NCI-H1092 (cell line): ENCODE measurements at places on chromosomes 16 and 17.

- no peak for DNase-seq
Observed at GRCh38 chr16:27129401-27129800, 62.7 kb downstream of the C16orf82 start.

GRCh38 chr17:35683591-35683990 lies 47.8 kb upstream of the RASL10B start:
- no peak for DNase-seq

DNA sequence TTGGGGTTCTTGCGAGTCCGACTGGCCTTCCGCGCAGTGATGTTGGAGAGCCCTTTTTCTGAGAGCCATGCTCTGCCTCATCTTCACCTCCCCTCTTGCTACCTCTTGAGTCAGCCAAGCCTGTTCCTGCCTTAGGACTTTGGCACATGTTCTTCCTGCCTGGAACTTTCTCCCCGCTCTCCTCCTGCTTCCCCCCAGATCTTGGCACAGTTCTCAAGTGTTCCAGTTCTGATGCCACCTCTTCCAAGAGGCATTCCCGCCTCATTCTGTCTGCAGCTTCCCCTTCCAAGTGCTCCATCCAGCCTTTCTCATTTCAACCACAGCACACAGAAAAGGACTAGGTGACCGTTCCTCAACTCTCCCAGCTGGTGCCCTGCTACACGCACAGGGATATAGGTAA lies 7.7 kb downstream of the AKAP1 start:
- no peak for DNase-seq

DNA sequence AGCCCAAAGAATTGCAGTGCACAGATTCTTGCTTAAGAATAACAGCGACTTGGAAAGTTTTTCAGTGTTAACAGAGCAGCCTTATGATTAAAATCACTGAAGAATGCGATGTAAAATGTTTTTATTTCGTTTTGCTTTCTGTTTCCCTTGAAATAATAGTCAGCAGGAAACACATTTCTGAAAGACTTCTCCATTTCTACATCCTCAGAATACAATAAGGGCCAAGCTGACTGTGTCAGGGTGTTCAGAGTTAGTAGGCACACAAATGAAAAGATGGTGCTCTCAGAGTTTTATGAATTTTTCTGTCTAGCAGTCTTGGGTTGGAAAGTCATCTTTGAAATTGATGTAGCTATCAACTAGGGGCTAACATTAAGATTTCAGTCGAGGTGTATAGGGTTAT lies 582.9 kb upstream of the RBFOX1 start:
- DNase-seq: no peak

DNA sequence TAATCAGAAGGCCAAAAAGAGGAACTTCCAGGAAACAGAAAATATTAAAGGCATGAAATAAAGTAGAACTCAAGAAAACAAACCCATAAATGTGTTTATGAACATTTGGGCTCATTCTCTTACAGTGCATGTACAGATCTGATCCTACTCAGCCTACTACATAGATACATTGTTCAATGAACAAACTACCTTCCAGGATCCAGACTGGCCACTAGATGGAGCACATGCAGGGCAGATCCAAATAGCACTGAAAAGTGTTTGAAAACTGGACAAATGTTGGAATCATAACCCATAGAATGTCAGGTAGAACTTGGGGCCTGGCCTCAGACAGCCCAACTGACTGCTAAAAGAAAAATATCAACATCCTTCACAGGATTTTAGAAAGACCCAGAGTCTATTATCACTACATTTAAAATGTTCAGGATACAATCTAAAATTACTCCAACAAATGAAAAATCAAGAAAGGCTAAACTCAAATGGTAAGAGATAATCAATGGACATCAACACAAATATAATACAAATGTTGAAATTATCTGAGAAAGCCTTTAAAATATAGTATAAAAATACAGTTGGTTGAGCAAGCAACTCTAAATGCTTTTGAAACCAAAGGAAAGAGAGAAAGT lies 122.4 kb upstream of the NUDT7 start:
- peak; percentile 13 for DNase-seq

DNA sequence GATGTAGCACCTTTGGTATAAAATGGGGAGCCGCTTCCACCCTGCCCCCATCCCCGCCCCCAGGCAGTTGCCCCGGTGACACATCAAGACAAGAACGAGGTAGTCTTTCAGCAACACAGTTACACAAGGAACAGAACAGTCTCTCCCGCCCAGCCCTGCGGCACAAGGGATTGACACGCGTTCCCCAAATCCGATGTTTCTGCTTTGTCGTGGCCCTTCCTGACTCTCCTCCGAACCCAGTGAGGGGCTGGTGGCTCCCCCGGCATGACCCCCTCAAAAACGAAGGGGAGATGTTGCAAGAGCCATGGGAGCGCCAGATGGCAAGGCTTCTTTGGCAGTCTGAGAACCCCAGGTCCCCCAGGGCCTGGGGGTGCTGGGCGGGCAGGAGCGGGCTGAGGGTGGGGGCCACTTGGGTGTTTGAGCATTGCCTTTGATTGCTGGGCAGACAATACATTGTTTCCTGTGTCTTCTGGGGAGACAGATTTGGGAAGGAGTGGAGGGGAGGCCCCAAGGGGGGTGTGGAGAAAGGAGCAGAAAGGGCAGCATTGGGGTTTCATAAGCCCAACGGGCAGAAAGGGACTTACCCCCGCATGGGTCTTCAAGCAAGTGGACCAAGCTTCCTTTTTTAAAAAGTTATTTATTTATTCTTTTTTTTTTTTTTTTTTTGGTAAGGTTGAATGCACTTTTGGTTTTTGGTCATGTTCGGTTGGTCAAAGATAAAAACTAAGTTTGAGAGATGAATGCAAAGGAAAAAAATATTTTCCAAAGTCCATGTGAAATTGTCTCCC lies 16.6 kb downstream of the COL1A1 start:
- DNase-seq: no peak

DNA sequence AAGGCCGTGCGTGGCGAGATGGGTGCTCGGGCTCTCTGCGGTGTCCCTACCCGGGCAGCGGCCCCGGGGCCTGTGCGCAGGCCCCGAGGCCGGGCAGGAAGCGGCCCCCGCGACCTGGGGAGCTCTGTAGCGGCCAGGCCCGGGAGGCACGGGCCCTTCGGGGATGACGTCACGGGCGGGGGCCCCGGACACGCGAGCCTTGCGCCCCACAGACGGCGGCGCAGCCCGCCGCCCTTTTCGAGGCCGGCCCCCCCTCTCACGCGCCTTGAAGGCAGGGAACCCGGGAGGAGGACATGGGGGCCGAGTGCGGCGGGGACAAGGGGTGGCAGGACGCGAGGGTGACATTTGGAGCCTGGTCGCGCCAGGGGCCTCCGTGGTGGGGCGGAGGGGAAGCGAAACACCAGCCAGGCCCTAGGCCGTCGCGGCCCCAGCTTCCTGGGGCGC lies 1.1 kb downstream of the RAI1 start:
- no peak for DNase-seq

DNA sequence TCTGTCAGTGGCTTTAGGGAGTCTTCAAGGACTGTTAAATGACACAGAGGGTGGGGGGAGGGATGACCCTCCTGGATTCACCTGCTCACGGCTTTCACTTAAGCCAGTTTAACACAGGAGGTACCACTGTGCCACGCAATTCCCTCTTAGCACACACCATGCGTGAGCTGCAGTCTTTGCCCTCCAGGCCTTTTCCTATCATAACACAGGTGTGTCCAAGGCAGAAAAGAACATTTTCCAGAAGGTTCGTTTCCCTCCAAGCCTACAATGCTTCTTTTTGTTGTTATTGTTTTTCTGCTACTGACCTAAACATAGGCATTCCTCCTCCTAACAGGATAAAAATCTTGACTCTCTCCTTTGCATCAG lies 1.1 kb downstream of the ZFHX3 start:
- DNase-seq: no peak

- no peak for DNase-seq
Observed at GRCh38 chr17:19262650-19263631, 25.8 kb downstream of the EPN2 start.

GRCh38 chr17:57294629-57295501 lies 38.5 kb downstream of the MSI2 start:
- DNase-seq: peak; percentile 89

DNA sequence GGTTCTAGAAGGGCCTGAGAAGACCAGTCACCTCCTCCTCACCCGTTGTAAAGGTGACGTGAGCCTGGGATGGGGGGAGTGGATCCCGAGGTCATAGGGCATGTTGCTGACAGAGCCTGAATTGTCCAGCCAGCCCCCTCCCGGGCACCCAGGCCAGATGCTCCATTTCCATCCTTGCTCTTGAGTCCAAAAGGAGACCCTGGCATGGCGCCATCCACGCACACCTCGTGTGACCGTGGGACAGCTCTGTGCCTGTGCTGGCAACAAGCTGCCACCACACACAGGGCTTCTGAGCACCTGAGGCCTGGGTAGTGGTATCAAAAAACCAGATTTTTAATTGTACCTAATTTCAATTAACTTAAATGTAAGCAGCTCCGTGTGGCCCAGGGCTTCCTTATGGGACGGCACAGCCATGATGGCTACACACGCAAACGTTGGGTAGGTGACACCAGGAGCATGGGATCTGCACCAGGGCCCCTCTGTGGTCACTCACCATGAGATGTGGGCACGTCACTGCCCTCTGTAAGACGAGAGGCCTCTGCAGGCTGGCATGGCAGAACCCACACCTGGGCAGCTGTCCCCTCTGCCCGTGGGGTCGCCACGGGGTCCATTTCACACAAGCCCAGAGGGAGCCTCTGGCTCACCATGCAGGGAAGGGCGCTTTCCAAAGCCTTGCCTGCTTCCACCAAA lies 37.6 kb upstream of the ZNF469 start:
- DNase-seq: no peak

- DNase-seq: no peak
Observed at GRCh38 chr16:72282362-72282761, 110.4 kb upstream of the PMFBP1 start.

DNA sequence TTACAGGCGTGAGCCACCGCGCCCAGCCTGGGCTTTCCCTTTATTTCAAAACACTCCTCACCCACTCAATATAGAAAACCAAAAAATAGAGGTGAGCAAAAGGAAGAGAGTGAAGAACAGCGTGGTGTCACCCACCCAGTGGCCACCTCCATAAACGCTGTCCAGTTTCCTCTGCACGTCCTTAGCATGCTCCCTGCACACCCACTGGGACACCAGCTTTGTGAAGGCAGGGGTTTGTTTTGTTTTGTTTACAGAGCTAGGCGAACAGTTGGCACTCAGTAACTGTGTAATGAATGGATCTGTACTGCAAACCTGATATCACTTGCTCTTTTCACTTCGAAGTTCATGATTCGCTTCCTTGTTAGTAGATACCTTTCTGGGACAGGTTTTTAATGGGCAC lies 73.0 kb downstream of the PRKCB start:
- DNase-seq: no peak

DNA sequence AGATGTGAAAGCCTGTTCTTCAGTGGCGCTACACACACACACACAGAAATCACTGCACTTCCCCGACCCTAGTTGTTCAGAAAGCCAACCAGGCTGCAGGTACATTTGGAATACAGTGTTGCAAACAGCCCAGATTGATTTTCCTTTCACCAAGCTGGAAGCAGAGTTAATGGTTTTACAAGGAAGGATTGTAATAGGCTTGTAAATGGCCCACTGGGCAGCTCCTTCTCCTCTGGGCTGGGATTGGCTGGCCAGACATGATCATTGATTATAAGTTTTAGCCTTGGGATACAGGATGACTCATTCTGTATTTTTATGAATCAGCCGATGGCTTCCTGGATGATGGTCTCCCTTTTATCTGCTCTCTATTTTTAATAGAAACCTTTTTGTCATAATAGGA lies 2.5 kb downstream of the VAT1L start:
- DNase-seq: no peak

GRCh38 chr17:44118427-44119050 lies 4.9 kb downstream of the HDAC5 start:
- DNase-seq: no peak

DNA sequence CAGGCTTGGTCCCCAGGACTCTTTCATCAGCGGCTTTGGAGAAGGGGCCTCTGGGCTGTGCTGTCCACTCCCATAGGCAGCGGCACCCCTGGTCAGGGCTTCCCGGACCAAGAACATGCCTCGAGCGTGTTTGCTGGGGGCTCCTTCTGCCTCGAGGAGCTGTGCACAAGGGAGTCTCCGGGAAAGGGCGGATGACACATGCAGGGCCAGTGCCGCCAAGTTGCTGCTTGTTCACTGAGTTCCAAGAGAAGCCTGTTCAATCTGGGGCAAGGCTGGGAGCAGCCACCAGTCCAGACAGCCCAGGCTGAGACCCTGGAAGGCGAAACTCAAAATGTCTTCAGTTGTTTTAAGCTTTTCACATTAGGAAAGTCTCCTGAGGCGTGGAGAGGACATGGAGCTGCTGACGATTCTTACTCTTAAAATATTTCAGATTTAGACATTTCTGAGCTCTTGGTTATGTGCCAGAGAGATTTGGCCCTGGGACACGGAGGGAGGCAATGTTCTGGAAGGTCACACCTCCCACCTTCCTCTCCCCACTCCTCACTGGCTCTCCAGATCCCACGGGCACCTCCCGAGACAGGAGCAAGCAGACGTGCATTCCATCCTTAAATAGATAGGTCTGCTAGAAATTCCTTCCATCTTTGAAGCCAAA lies 84.5 kb upstream of the ZNF469 start:
- DNase-seq: no peak

DNA sequence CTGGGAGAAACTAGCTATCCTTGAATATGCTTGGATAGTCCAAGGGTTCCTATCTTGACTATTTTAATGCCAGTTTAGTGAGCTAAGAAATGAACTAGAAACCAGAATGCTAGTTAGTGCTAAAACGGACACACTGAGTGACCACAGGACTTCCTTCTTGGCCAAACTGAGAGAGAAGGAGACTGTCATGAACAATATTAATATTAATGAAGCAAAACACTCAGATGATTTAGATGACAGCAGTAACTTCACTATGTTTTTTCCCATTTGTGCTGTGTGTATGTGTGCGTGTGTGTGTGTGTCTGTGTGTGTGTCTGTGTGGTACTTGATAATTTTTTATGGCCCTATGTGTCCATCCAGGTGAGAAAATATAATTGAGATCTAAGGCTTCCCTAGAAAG lies 2.2 kb upstream of the ATXN1L start:
- no peak for DNase-seq

GRCh38 chr16:48963901-48964615 lies 317.6 kb downstream of the CBLN1 start:
- DNase-seq: no peak

DNA sequence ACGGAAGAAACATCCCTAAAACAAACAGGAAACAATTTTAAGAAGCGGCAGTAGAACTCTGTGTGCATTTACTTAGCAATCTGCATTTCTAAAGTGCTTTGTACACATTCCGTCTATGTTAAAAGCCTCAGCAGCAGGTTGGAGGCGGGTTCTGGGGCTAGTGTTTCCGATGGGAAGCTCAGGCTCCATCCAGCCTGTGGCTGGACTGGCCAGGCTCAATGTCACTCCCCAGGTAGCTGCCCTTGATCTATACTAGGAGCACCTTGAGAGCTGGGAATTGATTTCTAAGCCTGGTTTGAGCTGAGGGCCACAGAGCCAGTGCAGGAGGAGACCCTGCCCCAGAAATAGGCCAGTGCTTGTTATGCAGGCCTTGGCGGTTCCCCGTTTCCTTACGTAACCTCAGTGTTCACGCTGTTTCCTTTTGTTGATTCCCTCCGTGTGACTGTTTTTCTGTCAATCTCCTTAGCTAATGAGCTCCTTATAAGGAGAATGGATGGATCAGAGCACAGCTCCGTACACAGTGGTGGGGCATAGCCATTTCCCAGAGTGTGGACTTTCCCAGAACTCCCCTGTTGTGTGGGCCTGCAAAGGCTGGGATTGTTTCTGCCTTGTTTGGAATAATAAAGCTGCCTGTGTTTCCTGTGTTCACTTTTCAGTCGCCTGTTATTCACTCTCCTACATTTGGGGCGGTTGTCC lies 21.4 kb downstream of the ADORA2B start:
- peak; percentile 42 for DNase-seq
